CD4-positive, alpha-beta T cell treated with Interleukin-12 subunit alpha and Interleukin-12 subunit beta, for 1 hour (primary cell): ENCODE measurements at places on chromosomes 6 and 20.

- no peak for DNase-seq
These were observed 15.7 kb upstream of the UNC93A start for GRCh38 chr6:167275436-167275835.

DNA sequence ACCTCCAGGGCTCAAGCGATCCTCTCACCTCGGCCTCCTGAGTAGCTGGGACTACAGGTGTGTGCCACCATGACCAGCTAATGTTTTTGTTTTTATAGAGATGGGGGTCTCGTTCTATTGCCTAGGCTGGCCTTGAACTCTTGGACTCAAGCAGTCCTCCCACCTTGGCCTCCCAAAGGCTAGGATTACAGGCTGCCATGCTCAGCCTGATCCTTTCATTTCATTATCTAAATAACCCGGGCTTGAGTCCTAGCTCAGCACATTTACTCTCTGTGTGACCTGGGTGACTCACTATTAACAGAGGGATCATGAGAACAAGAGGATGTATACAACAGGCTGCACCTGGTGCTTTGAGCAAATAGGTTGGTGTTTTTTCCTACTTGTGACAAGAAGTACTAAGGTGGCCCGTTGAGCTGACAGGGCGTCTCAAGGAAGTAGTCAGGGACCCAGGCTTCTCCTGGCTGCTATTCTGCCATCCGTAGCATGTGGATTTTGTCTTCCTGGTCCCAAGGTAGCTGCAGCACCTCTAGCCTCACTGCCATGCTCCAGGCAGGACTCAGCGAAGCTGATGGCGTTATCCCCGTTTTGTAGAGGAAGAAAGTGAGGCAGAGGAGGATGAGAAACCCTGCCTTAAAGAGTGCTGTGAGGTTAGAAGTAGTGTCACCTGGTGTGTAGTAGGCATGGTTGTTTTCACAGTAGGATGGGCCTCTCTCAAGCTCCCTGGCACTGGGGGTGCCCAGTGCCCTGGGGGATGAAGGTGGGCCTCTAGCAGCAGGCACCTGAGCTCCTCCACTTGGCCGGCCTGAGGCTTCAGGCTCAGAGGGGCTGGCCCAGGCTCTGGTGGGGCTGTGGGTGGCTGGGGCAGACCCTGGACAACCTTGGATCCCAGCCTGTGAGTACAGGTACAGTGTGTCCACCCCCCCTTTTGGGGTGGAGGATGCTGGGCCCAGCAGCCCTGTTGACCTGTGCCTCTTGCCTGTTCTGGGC is 62.4 kb downstream of the ADNP start:
- DNase-seq, result no peak

DNA sequence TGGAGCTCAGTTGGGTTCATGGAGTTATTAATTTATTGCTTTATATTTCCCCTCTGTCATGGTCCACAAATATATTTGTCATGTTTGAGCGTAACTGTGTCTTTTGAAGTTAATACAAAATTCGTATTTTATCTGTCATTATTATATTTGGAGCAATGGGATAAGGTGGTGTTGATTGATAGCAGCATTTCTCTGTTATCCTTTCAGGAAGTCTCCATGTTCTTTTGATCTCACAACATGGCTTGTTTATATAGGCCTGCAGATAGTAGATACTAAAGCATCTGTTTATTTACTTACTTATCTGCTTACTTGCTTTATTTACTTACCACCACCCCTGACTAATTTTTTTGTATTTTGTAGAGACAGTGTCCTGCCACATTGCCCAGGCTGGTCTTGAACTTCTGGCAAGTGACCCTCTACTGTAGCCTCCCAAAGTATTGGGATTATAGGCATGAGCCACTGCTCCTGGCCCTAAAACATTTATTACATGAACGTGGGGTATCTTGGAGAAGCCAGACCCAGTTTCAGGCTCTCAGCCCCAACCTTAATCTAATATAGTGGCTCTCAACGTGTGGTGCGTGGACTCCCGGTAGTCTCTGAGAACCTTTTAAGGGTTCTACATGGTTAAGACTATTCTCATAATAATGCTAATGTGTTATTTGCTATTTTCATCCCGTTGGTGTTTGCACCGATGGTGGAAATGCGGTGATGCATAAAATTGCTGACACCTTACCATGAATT is 104.2 kb downstream of the NCOA3 start:
- no peak for DNase-seq

- DNase-seq, result no peak
These were observed 10.4 kb downstream of the LOC128125822 start for GRCh38 chr6:63582579-63583231.

DNA sequence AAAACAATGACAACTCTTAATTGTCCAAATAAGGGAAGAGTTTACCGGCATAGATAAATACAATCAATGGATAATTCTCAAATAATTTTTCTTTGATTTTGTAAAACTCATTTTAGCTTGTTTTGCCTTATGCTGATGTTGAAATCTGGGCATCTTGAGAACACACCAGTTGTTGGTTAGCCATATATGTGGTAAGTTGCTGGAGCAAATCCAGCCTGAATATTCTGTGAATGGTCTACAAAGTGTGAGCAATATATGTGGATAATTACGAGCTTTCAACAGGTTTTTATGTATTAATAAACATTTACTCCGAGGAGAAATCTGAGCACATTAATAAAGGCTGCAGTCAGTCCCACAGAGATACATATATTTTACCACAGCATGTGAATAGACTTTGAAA is 423.6 kb downstream of the BCKDHB start:
- DNase-seq, result no peak

DNA sequence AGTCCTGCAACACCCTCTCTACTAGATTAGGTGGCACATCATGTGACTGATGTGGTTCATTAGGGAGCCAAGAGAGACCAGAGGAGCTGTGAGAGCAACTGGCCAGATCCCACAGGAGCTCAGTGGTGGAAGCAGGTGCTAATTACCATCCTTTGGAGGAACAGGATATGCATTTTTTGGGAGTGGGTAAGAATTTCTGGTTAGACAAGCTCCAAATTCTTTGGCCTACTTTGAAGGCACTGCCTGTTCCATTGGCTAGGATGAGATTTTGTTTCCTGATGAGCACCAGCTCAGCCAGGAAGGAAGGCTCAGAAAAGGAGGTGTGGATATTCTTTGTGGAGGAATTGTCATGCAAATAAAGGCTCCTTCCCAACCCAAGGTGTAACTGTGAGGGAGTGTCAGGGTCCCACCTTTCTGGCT is 130.3 kb upstream of the BMP2 start:
- DNase-seq, result no peak

GRCh38 chr6:113006494-113006893 is 659.4 kb downstream of the RFPL4B start:
- no peak for DNase-seq

- no peak for DNase-seq
These were observed 28.0 kb downstream of the NR2E1 start for GRCh38 chr6:108193835-108194234.

DNA sequence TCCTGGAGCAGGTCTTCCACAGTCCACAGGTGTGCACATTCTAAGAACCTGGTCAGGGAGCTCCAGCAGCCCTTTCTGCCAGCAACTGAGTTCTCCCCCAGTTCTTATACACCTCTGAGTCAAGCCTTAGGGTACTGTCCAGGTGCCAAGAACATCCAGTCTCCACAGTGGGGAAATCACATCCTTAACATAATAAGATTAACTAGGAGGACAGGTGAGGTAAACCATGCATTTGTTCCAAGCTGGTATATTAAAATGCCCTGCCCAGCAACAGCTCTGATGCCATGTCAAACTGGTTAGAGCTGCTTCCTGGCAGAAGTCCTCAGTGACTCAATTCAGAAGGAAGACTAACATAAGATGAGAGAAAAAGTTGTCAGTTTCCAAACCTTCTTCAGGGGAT is 303.9 kb upstream of the SGK1 start:
- DNase-seq, result no peak

- DNase-seq, result no peak
These were observed 64.8 kb upstream of the FOXQ1 start for GRCh38 chr6:1247056-1247455.

DNA sequence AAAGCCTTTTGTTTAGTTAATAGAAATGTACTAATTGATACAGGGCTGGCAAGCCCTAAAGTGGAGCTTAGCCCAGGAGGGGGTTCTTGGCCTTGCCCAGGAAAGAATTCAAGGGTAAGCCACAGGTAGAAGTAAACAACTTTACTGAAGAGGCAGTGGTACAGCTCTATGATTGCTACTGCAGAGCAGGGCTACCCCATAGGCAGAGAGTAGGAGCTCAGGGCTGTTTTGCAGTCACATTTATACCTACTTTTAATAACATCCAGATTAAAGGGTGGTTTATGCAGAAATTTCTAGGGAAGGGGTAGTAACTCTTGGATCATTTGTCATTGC is 680.4 kb upstream of the GJE1 start:
- no peak for DNase-seq

- no peak for DNase-seq
These were observed 139.8 kb upstream of the TNFAIP3 start for GRCh38 chr6:137727216-137727765.

- DNase-seq, result no peak
These were observed 144.3 kb upstream of the SPACA1 start for GRCh38 chr6:87903323-87903722.

DNA sequence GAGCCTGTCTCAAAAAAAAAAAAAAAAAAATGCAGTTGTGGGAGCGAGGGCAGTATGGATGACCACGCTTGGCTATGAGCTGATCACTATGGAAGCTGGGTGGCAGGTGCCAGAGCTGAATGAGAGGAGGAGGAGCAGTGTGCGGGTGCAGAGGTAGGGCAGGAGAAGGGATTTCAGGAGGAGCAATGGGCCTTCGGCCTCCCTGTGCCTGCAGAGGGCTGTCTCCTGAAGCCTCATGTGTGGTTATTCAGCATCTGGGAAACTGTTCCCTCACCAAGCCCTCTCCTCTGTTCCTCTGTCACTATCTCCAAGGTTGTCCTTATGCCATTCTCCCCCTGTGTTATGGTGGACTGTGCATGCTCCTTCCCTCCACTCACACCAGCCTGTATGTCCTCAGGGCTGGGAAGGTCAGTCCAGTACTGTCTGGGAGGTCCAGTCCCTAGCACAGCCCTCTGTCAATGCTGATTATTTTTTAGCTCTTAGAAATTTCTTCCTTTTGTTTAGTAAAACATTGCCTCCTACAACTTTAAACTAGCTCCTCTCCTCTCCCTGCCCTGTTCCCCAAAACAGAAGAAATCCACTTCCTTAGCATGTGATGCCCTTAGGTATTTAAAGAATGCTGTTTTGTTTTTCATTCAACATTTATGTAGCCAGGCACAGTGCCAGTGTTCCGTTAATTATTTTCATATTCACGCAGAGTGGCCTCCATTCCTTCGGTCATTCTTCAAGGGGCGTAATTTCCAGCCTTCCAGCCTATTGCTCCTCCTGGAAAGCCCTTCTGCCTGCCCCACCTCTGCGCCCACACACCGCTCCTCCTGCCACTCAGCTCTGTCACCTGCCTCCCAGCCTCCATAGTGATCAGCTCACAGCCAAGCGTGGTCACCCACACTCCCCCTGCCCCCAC is 48.9 kb downstream of the CNBD2 start:
- DNase-seq, result no peak

DNA sequence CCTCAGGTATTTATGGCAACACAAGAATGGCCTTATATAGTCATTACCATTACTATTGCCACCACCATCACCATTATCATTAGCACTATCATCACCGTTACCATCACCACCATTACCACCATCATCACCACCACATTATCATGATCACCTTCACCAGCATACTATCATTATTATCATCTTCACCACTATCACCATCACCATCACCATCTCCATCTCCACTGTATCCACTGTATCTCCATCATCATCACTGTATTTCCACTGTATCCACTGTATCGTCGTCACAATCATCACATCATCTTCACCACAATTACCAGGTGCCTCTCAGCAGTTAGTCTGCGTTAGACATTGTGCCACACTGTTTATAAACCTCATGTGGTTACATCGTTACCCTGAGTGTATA is 45.3 kb downstream of the GGTLC1 start:
- DNase-seq, result no peak

DNA sequence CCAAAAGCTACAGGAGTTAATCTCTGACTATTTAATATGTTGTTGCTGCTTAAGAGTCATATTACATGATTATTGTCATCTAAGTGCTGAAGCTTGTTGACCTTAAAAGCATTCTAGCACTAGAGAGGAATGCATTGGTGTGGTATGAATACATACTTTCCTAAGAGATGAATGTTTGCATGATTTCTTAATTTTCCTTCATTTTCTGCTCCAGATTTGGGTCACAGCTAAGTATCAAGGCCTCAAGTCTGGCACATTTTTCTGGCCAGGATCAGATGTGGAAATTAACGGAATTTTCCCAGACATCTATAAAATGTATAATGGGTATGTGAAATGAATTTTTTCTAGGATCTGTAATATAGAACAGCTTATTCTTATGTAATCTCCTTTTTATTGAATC is 53.6 kb downstream of the ENPP1 start:
- no peak for DNase-seq

GRCh38 chr6:169296170-169296569 is 42.5 kb upstream of the THBS2 start:
- no peak for DNase-seq

DNA sequence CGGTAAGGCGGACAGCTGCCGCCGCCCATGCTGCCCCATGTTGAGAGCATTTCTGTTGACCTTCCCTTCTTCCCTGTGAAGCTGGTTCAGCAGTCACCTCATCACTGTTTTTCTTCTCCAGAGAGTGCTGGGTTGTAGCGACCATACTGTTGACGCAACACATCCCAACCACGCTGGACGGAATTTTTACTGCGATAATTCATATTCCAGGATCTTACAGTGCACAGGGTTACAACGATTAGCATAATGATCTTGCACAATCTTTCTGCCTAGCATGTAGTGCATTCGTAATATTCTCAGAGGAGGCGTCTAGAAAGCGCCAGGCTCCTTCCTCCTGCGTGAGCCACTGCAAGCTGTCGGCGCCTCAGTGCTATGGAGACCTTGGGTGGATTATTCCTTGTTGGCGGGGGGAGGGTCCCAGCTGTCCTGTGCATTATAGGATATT is 137.0 kb downstream of the MTHFD1L start:
- DNase-seq, result no peak

DNA sequence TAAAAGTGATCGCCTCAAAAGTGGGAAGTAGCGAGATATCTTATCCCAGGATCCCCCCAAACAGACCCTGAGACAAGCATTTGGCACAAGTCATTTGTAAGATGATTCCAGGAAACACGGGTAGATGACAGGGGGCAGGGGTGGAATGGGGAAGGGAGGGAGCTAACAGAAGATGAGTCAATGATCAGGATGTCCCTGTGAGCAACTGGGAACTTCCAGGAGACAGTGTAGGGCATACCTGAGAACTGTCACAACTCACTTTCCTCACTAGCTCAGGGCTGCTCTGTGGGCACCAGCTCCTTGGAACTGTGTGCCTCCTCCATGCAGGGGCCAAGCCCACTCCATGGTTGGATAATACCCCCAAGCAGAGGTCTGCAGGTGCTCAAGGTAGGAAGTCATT is 38.5 kb upstream of the VSX1 start:
- no peak for DNase-seq

GRCh38 chr6:166598441-166599138 is 12.1 kb upstream of the RAMACL start:
- DNase-seq, result no peak

GRCh38 chr6:155351273-155352129 is 37.2 kb upstream of the TFB1M start:
- no peak for DNase-seq

GRCh38 chr20:47319517-47320252 is 36.8 kb downstream of the ZMYND8 start:
- DNase-seq, result no peak

- no peak for DNase-seq
These were observed 115.5 kb upstream of the MARCKS start for GRCh38 chr6:113741651-113742050.

GRCh38 chr20:19874040-19874727 is 116.1 kb downstream of the RIN2 start:
- no peak for DNase-seq
